ENCODE measurements at places on chromosomes 3 and 15. TPM values are rescaled to one million over a fixed set of nuclear protein-coding genes. Genes with fewer than 3 reads are reported as not detected.
A peak's percentile ranks its signal among the peaks of the same experiment; 100 is the strongest.

GRCh38 chr3:42661593-42662022 lies 8.1 kb downstream of the ZBTB47 start:
- no peaks in the 10 kb centered on the region for H3K36me3 ChIP-seq
- DNase-seq = no peak

Gene GALK2
- total RNA-seq = 18.7 TPM

DNA sequence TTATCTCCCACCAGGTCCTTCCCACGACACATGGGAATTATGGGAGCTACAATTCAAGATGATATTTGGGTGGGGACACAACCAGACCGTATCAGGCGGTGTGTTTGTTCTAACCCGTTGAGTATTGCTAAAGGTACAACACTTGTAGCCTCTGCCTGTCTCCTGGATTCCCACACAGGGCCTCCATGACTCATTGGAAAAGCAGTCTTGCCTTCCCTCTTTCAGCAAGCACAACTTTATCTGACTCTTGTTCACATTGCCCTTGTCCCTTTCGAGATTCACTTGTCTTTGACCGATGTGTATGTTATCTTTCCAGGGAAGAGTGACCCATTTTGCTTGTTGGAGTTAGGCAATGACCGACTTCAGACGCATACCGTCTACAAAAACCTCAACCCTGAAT lies 152.3 kb downstream of the MCTP2 start:
- H3K4me1 ChIP-seq = no peaks in the 10 kb centered on the region
- no peaks in the 10 kb centered on the region for H3K27me3 ChIP-seq

- no peaks in the 10 kb centered on the region for H3K36me3 ChIP-seq
- no peak overlapping the region for H3K27ac ChIP-seq
- no peak overlapping the region for H3K4me3 ChIP-seq
- H3K27me3 ChIP-seq = peaks cover 18% of the 10 kb centered on the region
- DNase-seq = no peak
- no peaks in the 10 kb centered on the region for H3K4me1 ChIP-seq
These were observed 1120.0 kb downstream of the IGSF11 start for GRCh38 chr3:117914540-117915100.

Gene SLITRK3
- not detected for total RNA-seq

GRCh38 chr3:143973259-143974021 lies 1.8 kb downstream of the DIPK2A start:
- H3K27me3 ChIP-seq = no peaks in the 10 kb centered on the region
- H3K27ac ChIP-seq = peak overlapping the region; percentile 90
- H3K36me3 ChIP-seq = no peaks in the 10 kb centered on the region
- H3K4me3 ChIP-seq = peak overlapping the region; percentile 91

Gene DAZL
- total RNA-seq = not detected

- H3K4me1 ChIP-seq = no peaks in the 10 kb centered on the region
- no peak overlapping the region for H3K4me3 ChIP-seq
- peaks cover 24% of the 10 kb centered on the region for H3K27me3 ChIP-seq
- no peaks in the 10 kb centered on the region for H3K36me3 ChIP-seq
These were observed 495.9 kb upstream of the PROK2 start for GRCh38 chr3:72280876-72281275.

- H3K27me3 ChIP-seq = no peaks in the 10 kb centered on the region
- no peak overlapping the region for H3K4me3 ChIP-seq
- H3K27ac ChIP-seq = no peak overlapping the region
- peak; percentile 0 for DNase-seq
These were observed 88.7 kb downstream of the GABRG3 start for GRCh38 chr15:27059610-27060202.

GRCh38 chr3:43001094-43001553 lies 22.0 kb downstream of the GASK1A start:
- H3K36me3 ChIP-seq = no peaks in the 10 kb centered on the region
- peaks cover 15% of the 10 kb centered on the region for H3K4me1 ChIP-seq
- DNase-seq = no peak
- H3K27me3 ChIP-seq = no peaks in the 10 kb centered on the region
- no peak overlapping the region for H3K4me3 ChIP-seq

DNA sequence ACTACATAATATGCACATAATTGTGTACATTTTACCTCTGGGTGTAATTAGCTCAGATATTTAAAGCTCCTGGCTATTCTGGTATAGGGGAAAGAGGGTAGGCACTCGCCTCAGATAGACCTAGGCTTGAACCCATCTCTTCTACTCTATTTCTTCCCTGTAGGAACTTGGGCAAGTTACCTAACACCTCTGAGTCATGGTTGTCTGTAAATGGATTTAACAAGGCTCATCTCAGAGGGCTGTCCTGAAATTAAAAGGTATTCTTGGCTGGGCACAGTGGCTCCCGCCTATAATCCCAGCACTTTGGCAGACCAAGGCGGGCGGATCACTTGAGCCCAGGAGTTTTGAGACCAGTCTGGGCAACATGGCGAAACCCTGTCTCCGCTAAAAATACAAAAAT lies 30.7 kb downstream of the NANOGP8 start:
- H3K36me3 ChIP-seq = no peaks in the 10 kb centered on the region
- no peaks in the 10 kb centered on the region for H3K27me3 ChIP-seq
- H3K4me3 ChIP-seq = no peak overlapping the region
- no peaks in the 10 kb centered on the region for H3K4me1 ChIP-seq

DNA sequence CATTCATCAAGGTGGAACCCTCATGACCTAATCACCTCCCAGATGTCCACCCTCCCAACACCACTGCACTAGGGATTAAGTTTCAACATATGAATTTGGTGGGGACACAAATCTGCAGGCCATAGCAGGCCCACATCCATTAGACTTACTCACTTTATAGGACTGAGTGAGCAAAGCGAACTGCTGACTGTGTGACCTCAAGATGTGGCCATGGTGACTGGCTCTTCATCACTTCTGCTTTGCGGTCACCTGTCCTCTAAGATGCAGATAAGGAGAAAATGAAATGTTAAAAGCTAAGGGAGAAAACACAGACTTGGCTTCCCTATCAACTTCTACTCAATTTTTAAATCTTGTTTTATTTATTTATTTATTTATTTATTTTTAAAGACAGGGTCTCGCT lies 14.5 kb upstream of the DCP1A start:
- no peaks in the 10 kb centered on the region for H3K36me3 ChIP-seq
- H3K4me1 ChIP-seq = no peaks in the 10 kb centered on the region
- no peak for DNase-seq
- no peaks in the 10 kb centered on the region for H3K27me3 ChIP-seq
- H3K4me3 ChIP-seq = no peak overlapping the region

DNA sequence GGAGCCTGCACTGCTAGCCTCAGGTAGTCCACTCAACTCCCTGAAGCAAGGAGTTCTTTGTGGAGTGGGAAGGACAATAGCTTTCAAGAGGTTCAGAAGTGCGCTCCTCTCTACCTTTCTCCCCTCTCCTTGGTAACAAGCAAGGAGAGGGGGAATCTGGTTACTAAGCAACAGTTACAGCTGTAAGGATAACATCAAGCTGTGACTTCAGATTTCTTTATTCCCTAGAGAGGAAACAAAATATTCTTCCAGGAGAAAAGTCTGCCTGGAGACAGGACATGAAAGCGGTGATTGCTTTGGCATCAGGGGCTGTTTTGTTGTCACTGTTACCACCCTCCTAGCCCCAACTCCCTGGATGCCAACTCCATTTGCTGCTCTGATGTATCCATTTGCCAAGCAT lies 70.4 kb downstream of the TRANK1 start:
- no peaks in the 10 kb centered on the region for H3K4me1 ChIP-seq
- H3K36me3 ChIP-seq = no peaks in the 10 kb centered on the region
- H3K27me3 ChIP-seq = peaks cover 7% of the 10 kb centered on the region
- DNase-seq = no peak
- no peak overlapping the region for H3K4me3 ChIP-seq

DNA sequence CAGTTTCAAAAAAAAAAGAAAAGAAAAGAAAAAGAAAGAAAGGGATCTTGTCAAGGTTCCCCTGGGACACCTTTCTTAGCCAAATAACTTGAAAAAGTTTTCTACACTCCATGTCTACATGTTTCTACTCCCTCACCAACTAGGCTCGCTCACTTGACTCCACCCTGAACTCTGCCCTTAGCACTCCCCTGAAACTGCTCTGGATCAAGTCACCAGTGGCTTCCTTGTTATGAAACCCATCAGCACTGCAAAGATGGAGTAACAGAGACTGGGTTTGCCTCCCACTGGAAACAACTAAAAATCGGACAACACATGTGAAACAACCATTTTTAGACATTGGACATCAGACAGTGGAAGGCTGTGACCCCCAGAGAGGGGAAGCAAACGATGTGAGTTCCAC lies 36.8 kb downstream of the TMEM40 start:
- H3K36me3 ChIP-seq = no peaks in the 10 kb centered on the region
- H3K27ac ChIP-seq = no peak overlapping the region
- H3K4me3 ChIP-seq = no peak overlapping the region
- no peaks in the 10 kb centered on the region for H3K4me1 ChIP-seq
- H3K27me3 ChIP-seq = no peaks in the 10 kb centered on the region

DNA sequence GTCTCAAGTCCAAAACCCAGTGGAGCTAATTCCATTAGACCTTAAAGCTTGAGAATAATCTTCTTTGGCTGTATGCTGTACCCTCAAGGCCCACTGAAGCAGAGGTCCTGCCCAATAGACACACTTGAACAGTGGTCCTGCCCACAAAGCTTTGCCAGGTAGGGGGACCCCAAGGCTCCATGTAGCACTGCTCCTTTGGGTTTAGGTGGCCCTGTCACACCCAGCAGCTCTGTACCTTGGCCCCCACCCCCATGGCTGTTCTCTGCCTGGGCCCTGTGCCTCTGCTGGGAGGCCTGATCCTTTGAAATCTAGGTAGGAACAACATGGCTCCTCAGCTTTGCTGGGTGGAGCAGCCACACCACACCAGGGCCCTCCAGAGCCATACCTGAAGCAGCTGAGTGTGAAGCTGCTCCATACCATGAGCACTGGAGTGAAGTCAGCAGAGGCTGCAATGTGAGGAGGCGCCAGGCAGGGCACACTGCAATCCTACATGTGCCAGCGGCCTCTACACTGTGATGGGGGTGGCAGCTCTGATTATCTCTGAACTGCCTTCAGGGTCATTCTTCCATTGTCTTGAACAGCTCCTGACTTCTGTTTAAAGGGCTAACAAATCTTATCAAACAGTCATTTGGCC lies 188.0 kb upstream of the CCDC54 start:
- no peak for DNase-seq
- no peaks in the 10 kb centered on the region for H3K27me3 ChIP-seq
- H3K36me3 ChIP-seq = no peaks in the 10 kb centered on the region
- no peaks in the 10 kb centered on the region for H3K4me1 ChIP-seq
- no peak overlapping the region for H3K4me3 ChIP-seq
- H3K27ac ChIP-seq = no peak overlapping the region

Gene APOD
- 0.76 TPM for total RNA-seq

Gene KLF15
- 3.3 TPM for total RNA-seq

DNA sequence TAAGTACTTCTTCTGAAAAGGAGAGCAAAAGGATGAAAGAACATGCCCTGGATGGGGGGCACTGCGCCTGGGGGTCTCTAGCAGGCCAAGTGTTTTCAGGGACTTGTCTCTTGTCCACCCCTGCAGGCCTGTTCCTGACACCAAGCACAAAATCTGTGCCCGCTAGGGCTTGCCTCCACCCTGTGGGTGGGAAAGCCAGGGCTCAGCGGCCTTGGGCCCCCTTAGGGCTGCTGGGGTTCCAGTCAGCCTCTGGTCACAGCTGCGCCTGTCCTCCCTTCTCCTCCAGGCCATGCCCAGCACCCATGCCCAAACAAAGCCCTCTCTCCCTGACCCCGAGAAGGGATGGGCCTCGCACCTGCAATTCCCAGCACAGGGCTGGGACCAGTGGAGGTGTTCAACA lies 71.1 kb upstream of the TRPM1 start:
- no peaks in the 10 kb centered on the region for H3K27me3 ChIP-seq
- H3K27ac ChIP-seq = no peak overlapping the region
- no peaks in the 10 kb centered on the region for H3K4me1 ChIP-seq
- H3K4me3 ChIP-seq = no peak overlapping the region

DNA sequence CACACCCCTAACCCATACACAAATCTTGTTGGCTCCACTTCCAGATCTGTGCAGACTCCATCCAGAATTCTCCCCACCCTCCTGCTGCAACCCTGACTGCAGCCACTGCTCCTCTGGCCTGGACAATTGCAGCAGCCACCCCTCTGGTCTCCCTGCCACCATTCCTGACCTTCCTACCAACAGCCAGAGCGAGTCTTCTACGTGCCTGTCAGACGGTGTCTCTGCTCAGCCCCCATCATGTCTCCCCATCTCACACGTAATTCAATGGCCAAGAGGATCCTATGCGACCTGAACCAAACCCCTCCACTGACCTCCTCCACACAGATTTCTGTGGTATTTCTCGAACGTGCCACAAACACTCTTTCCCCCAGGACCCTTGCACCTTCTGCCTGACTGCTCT lies 103.3 kb downstream of the TPRA1 start:
- H3K27me3 ChIP-seq = no peaks in the 10 kb centered on the region
- H3K4me1 ChIP-seq = no peaks in the 10 kb centered on the region
- H3K36me3 ChIP-seq = no peaks in the 10 kb centered on the region
- no peak overlapping the region for H3K4me3 ChIP-seq
- DNase-seq = no peak
